ENCODE measurements at places on chromosomes 7 and 10.
A peak's percentile ranks its signal among the peaks of the same experiment; 100 is the strongest.

DNA sequence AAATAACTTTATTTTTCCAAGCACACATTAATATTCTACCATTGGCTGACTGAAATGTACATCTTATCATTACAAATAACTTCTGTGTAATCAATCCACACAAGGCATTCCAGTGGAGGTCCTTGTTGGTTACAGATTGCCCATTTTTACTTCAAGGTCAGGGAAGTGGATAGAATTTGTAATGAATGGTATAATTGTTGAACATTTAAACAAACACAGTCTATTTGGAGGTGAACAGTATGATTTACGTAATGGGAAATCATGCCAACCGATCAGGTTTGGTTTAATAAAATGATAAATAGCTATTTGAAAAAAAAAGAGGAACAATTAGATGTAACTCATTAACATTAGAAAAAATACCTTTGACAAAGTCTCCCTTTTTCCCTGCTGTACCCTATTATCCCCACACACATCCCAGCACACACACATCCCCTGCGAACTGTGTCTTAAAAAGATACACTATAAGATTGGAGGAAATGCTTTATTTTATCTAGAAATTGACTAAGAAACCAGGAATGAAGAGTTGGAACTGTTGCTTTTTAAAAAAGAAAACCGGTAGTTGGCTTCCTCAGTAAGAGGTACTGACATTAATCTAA, 19.0 kb upstream of the ASZ1 start:
- no peak for DNase-seq

DNA sequence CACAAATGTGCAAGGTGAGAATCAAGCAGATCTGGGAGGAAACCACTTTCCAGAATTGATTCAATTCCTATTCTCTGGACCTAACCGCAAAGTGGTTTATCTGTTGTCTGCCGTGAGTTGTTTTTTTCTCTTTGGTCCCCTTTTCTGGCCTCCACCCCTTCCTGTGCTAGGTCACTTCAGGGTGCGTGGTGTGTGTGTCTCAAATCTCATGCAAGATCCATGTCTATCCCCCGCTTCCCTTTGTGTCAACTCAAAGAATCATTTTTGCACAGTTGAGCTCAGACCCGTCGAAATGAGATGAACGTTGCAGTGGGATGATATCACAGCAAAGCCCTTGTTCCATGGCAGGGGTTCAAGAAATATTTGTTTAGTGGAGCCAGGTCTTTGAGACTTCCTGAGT, 184.5 kb downstream of the GATA3 start:
- DNase-seq = no peak

DNA sequence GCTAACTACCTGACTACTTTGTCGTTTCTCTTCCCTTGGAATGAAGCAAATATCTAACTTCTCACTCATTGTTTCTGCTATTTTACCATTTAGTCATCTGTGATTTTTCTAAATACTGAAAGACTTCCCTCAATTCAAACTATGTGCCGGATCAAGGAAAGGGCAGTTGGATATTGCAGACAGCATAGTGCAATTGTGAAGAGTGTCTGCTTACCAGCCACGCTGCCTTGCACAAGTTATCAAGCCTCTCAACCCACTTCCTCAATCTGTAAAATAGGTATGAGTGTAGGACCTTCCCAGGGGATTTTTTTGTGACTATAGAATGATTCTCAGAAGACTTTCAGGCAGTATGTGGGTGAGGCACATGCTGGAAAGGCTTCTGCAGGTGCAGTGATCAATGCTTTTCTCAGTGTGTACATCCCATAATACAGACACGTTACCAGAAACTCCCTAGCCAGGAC, 54.3 kb downstream of the EGFR start:
- DNase-seq = no peak

- no peak for DNase-seq
Observed at GRCh38 chr7:52811537-52811936, 223.9 kb upstream of the POM121L12 start.

GRCh38 chr7:110317541-110318265, 773.2 kb upstream of the LRRN3 start:
- DNase-seq = no peak

DNA sequence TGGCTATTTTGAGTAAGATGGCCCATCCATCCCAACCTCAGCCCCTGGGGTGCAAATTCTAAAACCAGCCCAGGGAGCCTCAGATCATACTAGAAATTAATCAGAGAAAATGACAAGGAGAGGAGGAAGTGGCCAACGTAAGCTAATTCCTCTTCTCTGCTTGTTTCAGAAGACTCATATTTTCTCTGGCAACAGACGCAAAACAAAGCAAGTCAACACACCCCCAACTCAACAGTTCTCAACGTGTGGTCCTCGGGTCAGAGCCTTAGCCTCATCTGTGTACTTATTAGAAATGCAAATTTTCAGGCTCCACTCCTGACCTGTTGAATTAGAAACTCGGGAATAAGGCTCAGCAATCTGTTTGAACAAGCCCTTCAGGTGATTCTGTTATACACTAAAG, 413.9 kb upstream of the AUTS2 start:
- DNase-seq = no peak

- no peak for DNase-seq
Observed at GRCh38 chr7:5450549-5451327, 27.1 kb upstream of the TNRC18 start.

DNA sequence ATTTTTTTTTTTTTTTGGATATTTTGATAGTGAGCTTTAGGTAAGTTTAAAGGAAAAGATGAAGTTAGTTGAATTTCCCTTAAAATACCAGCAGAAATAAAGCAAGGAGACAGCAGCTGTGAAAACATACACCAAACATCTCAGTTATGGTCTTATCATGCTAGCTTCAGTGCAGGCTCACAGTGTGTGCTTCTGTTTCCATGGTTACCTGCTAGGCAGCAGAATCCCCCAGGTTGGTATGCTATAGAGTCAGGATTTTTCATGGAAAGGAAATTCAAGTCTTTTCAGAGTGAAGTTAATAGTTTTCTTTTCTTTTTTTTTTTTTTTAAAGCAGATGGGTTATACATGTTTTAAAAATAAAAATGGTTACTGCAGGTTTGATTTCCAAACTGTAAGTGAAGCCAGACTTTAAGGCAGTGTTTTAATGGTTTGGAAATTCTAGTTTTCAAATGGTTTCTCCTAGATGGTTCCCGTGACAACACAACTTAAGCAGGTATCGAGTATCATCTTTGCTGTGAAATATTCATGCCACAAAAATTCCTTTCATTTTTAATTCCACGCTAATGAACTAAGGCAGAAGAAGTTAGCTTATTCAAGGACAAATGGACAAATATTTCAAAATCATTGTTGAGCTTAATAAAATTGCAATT, 230.9 kb downstream of the BICC1 start:
- no peak for DNase-seq

GRCh38 chr7:36029853-36030515, 123.1 kb upstream of the EEPD1 start:
- no peak for DNase-seq

DNA sequence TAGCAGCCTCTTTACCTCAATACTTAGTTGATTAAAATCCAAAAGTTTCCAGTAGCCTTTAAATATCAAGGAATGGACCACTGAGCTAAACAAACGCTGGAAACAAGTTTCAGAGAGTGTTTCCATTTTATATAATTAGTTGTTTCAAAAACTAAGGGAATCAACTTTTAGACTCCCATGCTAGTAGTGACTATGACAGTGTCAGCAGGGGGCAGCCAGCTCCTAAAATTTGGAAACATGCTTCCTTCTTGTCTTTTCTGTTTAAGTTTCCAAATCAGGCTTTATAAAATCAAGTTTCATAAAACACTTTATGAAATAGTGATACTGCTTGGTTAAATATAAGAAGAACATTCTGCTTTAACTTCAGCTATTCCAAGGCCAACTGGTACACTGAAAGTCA, 138.2 kb upstream of the TMEM229A start:
- no peak for DNase-seq

DNA sequence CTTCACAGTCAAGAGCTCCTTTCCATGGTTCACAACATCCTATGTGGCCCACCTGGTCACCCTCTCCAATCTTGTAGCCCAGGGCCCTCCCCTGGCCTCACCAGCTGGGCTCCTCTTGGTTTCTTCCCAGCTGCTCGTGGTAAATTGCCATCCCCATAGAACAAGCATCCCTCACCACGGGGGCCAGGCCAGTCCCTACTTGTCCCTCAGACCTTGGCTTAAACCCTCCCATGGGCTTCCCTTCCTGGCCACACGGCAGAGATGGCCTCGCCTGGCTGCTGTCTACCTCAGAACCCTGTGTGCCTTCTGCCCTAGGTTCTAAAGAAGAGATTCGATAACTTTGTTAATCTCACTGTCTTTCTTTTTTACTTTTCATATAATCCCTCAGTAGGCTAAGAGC, 153.3 kb upstream of the TCERG1L start:
- no peak for DNase-seq

DNA sequence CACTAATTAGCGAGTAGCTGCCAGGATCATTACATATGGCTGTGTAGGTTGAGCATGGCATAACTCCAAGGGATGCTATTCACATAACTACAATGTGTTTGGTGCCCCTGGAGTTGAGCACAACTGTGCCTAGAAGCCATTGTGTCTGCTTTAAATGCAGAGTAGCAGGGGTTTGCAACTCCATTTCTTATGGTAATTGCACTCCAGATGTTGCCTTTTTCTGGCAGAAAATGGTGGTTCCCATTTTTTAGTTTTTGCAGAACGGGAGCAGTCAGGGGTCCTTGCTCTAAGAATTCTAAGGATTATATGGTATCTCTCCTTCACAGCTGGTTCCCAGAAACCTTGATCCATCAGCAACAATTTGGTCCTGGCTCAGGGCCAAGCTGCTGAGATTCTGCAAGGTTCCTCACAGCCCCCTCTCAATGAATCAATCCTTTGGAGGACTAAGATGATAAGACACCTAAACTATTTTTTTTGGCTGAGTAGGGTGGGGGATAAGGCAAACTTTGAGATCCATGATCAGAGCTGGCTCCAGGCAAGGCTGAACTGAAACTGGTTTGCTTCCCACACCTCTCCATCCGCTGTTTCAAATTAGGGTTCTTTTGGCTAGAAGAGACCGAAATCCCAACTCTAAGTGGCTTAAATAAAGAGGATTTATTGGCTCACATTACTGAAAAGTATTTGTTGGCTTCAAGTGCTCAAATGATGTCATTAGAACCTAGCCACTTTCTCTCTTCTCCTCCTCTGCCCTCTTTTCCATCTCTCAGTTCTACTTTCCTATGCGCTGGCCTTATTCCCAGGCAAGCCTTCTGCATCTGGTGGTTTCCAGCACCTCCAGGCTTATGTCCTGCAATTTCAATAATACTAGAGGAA, 97.5 kb upstream of the CCDC6 start:
- no peak for DNase-seq

- no peak for DNase-seq
Observed at GRCh38 chr10:22649994-22650393, 64.4 kb downstream of the PIP4K2A start.

- DNase-seq = no peak
Observed at GRCh38 chr7:109295158-109295557, 725.5 kb downstream of the DNAJB9 start.

GRCh38 chr7:125845686-125846085, 916.1 kb upstream of the POT1 start:
- no peak for DNase-seq

GRCh38 chr7:5397736-5398135, 25.9 kb downstream of the TNRC18 start:
- DNase-seq = no peak

- no peak for DNase-seq
Observed at GRCh38 chr7:25476863-25477499, 248.7 kb upstream of the NPVF start.

DNA sequence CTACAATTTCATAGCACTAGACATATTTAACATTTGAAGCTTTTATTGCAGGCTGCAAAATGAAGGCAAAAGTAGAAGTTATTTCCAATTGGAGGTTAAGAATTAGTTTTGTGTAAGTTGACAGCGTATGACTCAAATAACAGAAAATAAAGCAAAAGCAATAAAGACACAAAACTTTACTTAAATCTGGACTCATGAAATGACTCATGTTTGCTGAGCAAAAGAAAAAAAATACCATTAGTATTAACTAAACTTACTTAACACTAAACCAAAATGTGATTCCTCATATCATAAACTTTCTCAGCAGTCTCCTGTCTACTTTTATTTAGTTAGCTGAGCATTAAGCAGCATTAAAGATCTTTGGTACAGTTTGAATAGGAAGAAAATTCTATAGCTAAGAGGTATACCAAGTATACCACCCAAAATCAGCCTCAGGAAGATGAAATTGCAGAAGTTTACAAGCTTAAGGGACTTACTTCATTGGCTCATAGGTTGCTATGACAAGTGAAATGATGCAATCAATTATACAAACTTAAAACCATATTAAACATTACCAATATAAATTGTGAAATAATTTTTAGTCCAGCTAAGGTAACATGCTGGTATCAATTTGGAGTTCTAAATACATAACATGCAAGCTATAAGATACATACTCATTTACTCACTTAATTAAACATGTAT, 1131.4 kb downstream of the XPNPEP1 start:
- DNase-seq = no peak

GRCh38 chr7:155228894-155229293, 68.8 kb upstream of the INSIG1 start:
- DNase-seq = no peak

- DNase-seq = no peak
Observed at GRCh38 chr7:84336766-84337165, 142.2 kb upstream of the SEMA3A start.

GRCh38 chr7:20539201-20539600, 76.3 kb upstream of the ABCB5 start:
- DNase-seq = no peak

- DNase-seq = no peak
Observed at GRCh38 chr10:30697806-30698205, 68.3 kb upstream of the LYZL2 start.

DNA sequence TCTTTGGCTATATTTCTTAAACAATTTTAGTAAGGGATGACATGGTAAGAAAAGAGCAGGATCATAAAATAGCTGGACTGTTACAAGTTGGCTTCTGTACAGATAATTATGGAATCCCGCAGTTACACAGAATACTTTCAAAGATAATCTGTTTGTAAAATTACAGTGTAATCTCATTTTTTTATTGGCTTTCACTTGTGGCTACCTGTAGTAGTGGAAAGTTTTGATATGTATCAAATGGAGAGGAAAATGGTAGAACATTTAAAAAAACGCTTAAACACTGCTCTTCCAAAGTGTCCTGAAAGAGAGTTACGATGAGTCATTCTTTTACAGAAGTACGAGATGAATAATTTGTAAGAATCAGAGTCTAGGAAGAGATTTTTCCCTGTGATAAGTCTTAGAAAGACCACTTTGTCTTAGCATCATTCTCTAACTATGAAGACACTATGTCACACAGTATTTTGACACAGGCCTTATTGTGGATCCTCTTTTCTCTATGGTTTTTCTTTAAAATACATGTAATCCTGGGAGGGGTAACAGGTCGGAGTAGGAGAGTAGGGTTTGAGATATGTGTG, 215.0 kb upstream of the DKK1 start:
- no peak for DNase-seq

GRCh38 chr10:112898540-112899390, 51.3 kb upstream of the TCF7L2 start:
- DNase-seq = no peak

- peak; percentile 46 for DNase-seq
Observed at GRCh38 chr7:50362712-50363282, 58.3 kb downstream of the IKZF1 start.

- DNase-seq = no peak
Observed at GRCh38 chr7:38600741-38601140, 30.4 kb downstream of the AMPH start.

GRCh38 chr7:158819571-158820203, 9.6 kb downstream of the ESYT2 start:
- no peak for DNase-seq

Data from stimulated activated CD4-positive, alpha-beta T cell treated with anti-CD3 and anti-CD28 coated beads, Interleukin-4, amount 100 ng/mL, for 4 hours (primary cell).